Posterior vena cava (tissue), 2 donors: ENCODE measurements at places on chromosomes 7 and 10. TPM values are rescaled to one million over a fixed set of nuclear protein-coding genes. Genes with fewer than 3 reads are reported as not detected.

Gene COBL
- 0.46 TPM for total RNA-seq

Gene ABCB4
- 1.9 TPM for total RNA-seq

Gene NKX6-2
- total RNA-seq, result not detected

Gene ST8SIA6
- 4.5 TPM for total RNA-seq

Gene HOXA5
- total RNA-seq, result 17.6 TPM

- no peak for DNase-seq
These were observed 6.7 kb upstream of the KLRG2 start for GRCh38 chr7:139490130-139490529.

GRCh38 chr10:44398747-44399658 is 14.1 kb upstream of the CXCL12 start:
- DNase-seq, result no peak

GRCh38 chr10:88541116-88541626 is 41.9 kb downstream of the RNLS start:
- no peak for DNase-seq

GRCh38 chr7:129855234-129855673 is 97.5 kb downstream of the UBE2H start:
- no peak for DNase-seq

DNA sequence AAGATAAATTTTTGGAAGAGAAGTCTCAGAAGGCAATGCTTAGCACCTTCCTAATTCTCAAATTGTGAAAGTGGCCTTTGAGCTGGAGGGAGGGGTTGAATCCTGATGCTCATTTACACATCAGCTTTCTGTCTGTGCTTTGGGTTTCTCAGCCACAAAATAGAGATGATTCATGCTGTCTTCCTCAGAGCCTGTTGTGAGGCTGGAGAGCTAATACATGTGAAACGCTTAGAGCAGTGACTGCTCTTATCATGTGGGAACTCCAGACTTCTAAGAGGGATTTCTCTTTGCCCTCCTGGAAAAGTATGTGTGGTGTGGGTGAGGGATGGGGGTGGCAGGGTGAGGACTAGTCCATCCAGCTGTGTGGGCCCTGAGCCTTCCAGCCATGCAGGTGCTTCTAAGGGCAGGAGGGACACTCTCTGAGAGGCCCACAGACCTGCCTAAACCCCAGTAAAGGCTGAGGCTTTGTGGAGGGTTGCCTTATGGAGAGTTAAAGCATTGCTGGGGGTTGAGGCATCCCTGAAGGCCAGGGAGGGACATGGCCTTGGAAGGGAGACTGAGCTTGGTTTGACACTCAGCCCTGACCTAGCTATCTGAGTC is 4.8 kb upstream of the EVX1 start:
- DNase-seq, result no peak

DNA sequence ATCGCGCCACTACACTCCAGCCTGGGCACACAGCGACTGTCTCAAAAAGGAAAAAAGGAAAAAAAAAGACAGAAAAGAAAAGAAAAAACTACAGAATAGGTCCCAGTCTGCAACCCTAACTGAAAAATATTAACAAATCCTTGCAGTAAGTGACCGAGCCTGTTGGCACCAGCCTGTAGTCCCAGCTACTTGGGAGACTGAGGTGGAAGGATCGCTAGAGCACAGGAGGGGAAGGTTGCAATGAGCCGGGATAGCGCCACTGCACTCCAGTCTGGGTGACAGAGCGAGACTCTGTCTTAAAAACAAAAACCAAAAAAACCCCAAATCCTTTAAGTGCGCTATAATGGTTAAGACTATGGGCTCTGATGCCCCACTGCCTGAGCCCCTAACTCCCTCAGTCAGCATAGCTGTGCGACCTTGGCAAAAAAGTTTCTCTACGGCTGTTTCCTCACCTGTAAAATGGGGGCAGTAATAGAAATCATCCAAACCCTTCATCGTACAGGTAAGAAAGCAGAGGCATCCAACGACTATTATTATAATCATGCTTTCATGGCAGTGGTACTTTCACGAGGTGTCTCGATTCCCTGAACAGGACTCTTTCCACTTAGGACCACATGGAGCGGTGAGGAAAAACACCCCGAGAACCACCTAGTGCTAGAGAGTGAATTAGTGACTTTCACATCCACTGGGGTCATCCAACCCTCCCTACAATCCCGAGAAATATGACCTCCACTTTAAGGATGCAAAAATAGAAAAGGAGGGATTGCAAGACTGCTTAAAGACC is 755 bp downstream of the TOMM7 start:
- DNase-seq, result no peak

- peak; percentile 85 for DNase-seq
These were observed at the start of gene TMEM176B for GRCh38 chr7:150799741-150800580. TSS of gene TMEM176B (minus strand) at chr7:150800364. CDS start at chr7:150796569, 3,795 bp downstream.
